Thymus (tissue), 14 donors: ENCODE measurements at places on chromosomes 1 and 21. TPM values are rescaled to one million over a fixed set of nuclear protein-coding genes. Genes with fewer than 3 reads are reported as not detected.

- DNase-seq, result no peak
Measured at GRCh38 chr1:30693366-30693765, 30.0 kb downstream of the MATN1 start.

- DNase-seq, result no peak
Measured at GRCh38 chr1:200178340-200178739, 150.8 kb downstream of the NR5A2 start.

The GBP4 gene
- polyA plus RNA-seq, result 17.9 TPM

The OR6N1 gene
- not detected for polyA plus RNA-seq

DNA sequence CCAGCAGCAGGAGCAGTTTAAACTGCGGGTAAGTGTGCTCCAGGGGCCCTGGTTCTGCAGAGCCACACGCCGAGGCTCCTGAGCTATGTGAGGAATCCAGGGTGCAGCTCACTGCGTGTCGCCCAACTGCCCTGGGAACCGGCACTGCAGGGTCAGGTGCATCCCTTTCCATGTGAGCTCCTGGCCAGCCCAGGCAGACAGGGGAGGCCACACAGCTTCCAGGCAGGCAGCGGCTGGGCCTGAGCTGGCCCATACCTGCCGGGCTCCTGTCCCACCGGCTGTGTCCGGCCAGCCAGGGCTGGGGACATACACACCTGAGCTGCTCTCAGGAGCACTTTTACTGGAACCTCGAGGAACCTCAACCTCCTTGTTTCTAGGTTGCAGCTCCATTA lies 18.6 kb upstream of the COL18A1 start:
- no peak for DNase-seq
